ENCODE measurements at places on chromosomes 3 and 15.

GRCh38 chr15:48334260-48334659 lies 3.0 kb downstream of the DUT start:
- DNase-seq = no peak

DNA sequence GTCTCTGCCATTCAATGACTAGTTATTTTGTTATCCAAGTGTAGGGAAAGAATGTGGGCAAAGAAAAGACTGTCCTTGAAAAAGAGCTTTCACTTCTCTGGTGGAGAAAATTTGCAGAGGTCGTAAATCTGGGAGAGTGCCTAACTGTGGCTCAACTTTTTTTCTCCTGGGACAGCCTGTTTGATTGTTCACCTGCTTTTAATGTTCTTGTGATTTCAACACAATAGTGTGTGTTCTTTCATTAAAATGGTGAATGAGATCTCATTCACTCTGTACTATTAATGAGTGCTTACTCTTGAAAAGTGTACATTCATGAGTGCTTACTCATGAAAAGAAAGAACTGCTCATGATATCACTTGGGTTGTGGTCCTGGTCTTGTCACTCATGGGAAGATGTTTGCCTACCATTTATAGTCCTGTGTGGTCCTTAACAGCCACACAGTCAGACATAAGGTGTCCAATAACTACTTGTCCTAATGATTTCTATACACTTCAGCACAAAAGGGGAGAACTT lies 567.3 kb downstream of the GRM7 start:
- peak; percentile 6 for DNase-seq

- DNase-seq = no peak
Observed at GRCh38 chr3:160601288-160601687, 35.9 kb upstream of the KPNA4 start.

- peak; percentile 53 for DNase-seq
Observed at GRCh38 chr3:139718415-139718814, 40.6 kb upstream of the NMNAT3 start.

DNA sequence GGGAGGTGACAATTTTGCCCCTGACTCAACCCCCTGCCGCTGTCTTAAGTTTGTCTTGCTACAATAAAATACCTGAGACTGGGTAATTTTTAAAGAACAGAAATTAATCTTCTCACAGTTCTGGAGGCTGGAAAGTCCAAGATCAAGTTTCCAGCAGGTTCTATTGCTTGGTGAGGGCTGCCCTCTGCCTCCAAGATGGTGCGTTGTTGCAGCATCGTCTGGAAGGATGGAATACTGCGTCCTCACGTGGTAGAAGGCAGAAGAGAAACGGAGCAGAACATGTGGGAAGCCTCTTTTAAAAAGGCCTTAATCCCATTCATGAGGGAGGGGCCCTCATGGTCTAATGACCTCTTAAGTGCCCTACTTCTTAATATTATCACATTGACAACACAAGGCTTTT lies 87.3 kb upstream of the SNTN start:
- DNase-seq = no peak

- DNase-seq = peak; percentile 83
Observed at GRCh38 chr3:141796081-141796888, 33.1 kb downstream of the GRK7 start.

DNA sequence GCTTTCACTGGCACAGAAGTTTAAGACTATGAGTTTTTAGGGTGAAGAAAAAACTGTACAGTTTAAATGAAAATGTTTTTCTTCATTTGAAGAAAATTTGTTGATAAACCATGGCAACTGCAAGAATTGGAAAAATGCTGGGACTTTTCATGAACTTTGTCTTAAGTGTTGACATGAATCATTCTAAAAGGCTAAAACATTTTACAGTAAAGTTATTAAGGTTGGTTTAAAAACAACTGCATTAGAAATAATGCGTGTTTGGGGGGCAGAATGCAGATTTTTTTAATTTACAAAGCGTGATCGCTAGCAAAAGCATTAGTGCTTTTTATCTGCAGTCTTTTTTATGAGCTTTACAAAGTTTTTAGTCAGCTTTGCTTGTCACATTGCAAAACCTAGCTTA lies 601.9 kb upstream of the TGFBR2 start:
- DNase-seq = peak; percentile 20

GRCh38 chr15:39359771-39360170 lies 221.1 kb upstream of the THBS1 start:
- no peak for DNase-seq

Data from mesenchymal stem cell (in vitro differentiated cells and primary cell).